ENCODE measurements at places on chromosomes 3 and 15. TPM values are rescaled to one million over a fixed set of nuclear protein-coding genes. Genes with fewer than 3 reads are reported as not detected.

DNA sequence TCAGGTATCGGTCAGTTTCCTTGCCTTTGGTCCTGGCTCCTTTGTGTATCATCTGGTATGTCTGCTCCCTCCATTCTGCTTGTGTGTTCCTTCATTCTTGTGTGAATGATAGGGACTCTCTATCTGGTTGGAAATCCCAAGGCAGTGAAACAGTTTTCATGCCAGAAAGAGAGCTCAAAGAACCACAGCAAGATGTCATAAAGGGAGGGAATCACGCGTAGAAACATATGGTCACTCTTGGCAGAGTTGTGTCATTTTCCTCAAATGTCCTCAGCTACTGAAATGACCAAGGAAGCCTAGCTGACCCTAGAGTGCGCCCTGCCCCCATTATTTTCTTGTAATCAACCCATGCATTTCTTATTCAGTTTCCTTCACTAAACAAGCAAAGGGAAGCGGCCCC, 48.0 kb downstream of the RASGRP1 start:
- H3K4me3 ChIP-seq: no peak overlapping the region
- no peak for DNase-seq
- no peaks in the 10 kb centered on the region for H3K4me1 ChIP-seq

- DNase-seq: no peak
- H3K36me3 ChIP-seq: no peaks in the 10 kb centered on the region
- H3K27ac ChIP-seq: no peak overlapping the region
- no peak overlapping the region for H3K4me3 ChIP-seq
These were observed 105.1 kb upstream of the STT3B start for GRCh38 chr3:31427623-31428022.

GRCh38 chr3:194000712-194001111, 135.2 kb upstream of the HES1 start:
- H3K27ac ChIP-seq: no peak overlapping the region
- H3K36me3 ChIP-seq: no peaks in the 10 kb centered on the region
- H3K27me3 ChIP-seq: no peaks in the 10 kb centered on the region
- H3K4me1 ChIP-seq: peaks cover 7% of the 10 kb centered on the region

GRCh38 chr15:78037779-78038305, 39.7 kb downstream of the TBC1D2B start:
- H3K27me3 ChIP-seq: no peaks in the 10 kb centered on the region
- DNase-seq: no peak
- peaks cover 4% of the 10 kb centered on the region for H3K4me1 ChIP-seq
- H3K4me3 ChIP-seq: no peak overlapping the region

- DNase-seq: no peak
- H3K27me3 ChIP-seq: no peaks in the 10 kb centered on the region
- no peaks in the 10 kb centered on the region for H3K4me1 ChIP-seq
- no peaks in the 10 kb centered on the region for H3K36me3 ChIP-seq
- no peak overlapping the region for H3K27ac ChIP-seq
These were observed 49.1 kb downstream of the ARHGEF26 start for GRCh38 chr3:154170300-154170699.

DNA sequence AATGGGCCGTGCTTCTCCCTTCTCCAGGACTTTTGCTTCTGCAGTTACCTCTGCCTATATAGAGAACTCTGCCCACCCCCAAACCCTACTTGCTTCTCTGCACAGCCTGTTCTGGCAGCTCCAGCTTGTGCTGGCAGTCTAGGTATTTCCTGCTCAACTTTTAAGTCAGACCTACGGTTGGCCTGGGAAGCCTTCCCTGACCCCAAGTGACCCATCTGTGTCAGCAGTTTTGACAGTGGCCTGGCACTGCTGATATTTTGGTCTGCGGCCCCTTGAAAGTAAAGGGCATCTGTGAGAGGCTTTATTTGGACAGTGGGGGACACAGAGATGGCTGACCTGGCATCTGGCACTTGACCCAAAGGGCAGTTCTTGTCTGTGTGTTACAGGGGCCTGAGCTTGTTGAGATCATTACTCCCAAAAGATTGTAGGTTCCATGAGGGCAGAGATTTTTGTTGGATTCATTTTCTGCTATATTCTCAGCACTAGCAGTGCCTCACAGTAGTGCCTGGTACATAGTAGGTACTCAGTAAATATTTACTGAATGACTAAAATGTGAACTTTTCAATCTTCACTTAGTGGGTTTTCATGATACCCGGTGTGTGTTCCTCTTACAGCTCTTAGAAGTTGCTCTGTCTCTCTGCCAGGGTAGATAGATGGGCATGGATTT, 55.2 kb upstream of the TRAK1 start:
- H3K4me3 ChIP-seq: no peak overlapping the region
- H3K4me1 ChIP-seq: peaks cover 9% of the 10 kb centered on the region
- H3K27me3 ChIP-seq: no peaks in the 10 kb centered on the region

Gene RAB6B
- 6.0 TPM for total RNA-seq

Gene SMCO1
- total RNA-seq: not detected

All from uterus (tissue), 4 donors.